AML-193 (cell line): ENCODE measurements at places on chromosomes 6 and 20.

- DNase-seq, result peak; percentile 1
These were observed 47.6 kb downstream of the CPXM1 start for GRCh38 chr20:2752567-2753460.

DNA sequence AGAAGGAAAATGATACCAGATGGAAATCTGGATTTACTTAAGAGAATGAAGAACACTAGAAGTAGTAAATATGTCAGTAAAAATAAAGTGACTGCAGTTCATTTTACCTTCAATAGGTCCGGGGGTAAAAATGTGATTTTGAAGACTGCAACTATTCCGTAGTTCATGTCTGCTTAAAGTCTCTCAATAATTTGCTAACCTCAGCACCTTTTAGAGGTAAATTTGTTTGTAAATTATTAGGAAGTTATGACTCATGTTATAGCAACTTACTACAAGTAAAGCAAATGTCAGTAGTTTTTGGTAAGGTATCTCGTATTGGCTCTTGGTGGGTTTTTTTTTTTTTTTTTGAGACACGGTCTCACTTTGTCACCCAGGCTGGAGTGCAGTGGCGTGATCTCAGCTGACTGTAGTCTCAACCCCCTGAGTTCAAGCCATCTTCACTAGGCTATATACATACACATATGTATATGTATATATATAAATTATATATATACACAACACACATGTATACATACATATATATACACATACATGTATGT lies 32.1 kb downstream of the BICRAL start:
- no peak for DNase-seq

DNA sequence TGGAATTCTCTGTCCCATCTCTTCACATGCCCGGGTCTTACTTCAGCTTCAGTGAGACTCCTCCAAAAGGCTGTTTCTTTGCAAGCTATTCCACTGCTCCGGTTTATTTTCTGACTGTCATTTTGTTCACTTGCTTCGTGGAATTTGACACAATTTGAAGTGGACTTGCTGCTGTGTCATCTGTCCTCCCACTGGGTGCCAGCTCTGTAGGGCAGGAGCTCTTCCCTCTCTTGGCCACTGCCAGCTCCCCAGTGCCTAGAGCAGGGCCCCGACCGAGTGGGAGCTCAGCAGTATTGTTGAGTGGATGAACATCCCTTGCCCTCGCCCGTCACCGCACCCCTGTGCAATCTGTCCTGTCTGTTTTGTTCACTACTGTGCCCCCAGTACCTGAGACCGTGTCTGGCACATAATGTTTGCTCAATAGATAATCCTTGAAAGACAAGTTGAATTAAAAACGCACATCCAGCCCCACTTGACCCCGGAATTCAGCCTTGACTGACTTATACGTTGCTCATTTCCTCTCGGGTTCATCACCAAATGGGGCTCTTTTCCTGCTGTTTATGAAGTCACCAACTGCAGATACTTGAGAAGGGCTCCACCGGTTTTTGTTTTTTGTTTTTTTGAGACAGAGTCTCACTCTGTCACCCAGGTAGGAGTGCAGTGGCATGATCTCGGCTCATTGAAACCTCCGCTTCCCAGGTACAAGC lies 170.3 kb upstream of the KCNG1 start:
- DNase-seq, result no peak

GRCh38 chr6:162560891-162561290 lies 166.7 kb downstream of the PRKN start:
- DNase-seq, result no peak

DNA sequence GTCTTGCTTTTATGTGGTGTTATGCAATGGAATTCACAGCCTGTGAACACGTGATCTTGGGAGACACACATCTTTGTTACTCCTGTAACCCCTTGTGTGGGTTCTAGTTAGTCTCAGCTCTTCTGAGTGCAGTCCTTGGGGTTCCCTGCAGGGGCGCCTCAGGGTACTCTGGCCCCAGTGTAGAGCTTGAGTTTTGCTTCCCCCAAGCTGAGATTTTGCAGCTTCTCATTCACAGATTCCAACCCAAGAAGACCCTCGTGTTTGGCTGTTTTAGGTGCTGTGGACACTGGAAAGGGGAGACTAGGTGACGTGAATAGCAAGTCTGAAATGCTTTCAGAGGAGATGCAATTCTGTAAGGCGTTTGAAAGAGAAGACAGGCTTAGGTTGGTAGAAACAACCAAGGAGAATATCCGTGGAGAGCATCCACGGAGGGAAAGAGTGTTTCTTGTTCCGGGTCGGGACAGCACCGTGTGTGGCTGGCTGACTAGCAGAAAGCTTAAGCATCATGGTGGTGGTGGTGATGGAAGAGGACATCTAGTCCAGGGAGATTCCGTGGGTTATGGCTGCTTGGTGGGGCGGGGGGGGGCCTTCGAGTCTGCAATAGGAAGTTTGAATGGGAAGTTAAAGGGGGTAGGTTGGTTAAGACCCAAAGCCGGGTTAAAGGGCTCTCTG lies 30.1 kb downstream of the DUSP22 start:
- DNase-seq, result no peak

DNA sequence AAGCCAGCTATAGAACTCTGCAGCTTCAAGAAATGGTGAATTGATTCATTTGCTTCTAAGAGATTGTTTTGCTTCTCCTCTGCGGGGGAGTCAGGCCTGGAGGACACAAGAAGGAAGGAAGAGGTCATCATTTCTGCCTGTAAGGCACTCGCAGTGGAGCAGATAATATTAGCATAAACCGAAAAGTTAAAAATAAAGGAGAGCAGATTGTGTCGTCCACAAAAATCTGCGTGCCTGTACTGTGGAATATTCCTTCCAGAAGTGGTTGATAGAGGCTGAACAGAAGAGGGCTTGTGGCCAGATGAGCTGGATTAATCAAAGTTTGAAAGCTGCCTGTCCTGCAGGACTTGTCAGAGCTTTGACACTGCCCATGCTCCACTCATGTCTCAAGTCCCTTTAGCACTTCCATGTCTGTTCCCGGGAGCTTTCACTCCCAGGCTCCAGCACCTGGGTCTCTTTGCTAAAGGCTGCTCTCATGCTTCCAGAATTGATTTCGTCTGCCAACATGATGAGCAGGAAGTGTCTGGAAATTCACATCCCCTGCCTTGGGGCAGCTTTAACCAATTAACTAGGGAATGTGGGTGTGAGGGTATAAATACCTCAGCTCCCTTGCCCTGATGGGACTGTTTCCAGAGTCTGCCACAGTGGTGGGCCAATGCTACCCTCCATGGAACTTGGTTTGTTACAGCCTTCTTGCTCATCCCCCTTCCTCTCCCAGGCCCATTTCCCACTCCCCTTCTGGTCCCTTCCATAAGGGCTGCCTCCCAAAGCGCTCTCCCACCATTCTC lies 65.1 kb upstream of the STX16 start:
- no peak for DNase-seq

GRCh38 chr6:161651949-161652348 lies 378.1 kb upstream of the AGPAT4 start:
- DNase-seq, result no peak

DNA sequence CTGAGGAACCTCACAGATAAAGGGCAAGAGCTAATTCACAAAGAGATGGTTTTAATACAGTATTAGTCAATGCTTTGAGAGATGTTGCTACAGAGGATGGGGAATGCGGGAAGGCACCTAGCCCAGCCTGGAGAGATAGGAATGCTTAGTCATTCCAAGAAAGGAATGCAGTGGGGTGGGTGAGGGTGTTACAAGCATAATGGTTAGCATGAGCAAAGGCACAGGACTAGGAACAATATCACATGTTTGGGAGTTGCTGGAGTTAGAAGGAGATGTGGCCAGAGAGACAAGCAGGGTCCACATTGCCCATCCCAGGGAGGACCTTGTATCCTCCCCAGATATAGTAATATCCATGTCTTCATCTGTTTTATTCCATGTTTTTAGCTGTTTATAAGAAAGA lies 107.0 kb upstream of the OGFRL1 start:
- no peak for DNase-seq

DNA sequence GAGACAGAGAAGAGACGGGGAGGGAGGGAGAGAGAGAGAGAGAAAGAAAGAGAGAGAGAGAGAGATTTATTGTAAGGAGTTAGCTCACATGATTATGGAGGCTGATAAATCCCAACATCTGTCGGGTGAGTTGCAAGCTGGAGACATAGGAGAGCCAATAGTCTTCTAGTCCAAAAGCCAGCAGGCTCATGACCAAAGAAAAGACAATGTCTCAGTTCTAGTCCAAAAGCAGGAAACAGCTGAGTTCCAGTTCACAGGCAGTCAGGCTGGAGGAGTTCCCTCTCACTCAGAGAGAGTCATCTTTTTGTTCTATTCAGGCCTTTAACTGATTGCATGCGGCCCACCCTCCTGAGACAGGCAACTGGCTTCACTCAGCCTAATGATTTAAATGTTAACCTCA lies 416.6 kb downstream of the PREX1 start:
- no peak for DNase-seq

- no peak for DNase-seq
These were observed 1310.1 kb downstream of the EPHA7 start for GRCh38 chr6:92109256-92109655.

- DNase-seq, result no peak
These were observed 19.0 kb downstream of the REM1 start for GRCh38 chr20:31494131-31494530.

DNA sequence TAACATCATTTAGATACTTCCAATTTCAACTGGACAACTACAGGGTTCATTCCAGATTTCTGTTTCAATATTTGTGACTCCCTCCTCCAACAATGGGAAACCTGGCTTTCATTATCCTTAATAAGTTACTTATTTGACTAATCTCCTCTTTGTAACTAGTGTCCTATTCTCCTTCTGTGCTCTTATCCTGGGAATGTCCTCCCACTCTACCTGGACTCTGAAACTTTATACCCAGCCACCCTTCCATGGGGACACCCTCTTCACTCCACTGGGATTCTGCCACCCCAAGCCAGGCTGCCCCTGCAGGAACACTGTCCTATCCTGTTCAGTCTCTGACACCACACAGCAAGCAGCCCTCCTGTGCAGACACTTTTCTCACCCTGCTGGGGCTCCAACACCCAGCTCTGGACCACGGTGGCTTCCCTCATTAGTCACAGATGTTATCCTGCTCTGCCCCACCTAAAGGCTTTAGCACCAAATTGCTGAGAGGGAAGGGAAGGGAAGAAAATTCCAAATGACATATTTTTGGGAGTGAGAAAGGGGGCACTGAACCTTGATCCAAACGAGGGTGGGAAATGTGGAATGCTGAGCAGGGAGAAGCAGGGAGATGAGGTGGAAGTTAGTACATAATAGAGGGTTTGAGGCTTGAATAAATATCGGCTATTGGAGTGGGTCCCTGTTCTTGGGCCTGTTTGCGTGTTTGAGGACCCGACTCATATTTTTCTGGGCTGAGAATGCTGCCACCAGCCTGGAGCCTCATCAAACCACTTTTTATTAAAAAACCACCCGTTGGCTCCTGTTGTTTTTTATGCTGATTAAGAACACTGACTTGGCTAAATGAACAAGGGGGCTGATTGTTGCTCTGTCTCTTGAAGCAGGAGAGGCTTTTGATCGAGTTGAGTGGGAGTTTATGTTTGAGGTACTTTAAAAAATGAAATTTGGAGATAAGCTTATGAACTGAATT lies 54.0 kb upstream of the AKIRIN2 start:
- no peak for DNase-seq

DNA sequence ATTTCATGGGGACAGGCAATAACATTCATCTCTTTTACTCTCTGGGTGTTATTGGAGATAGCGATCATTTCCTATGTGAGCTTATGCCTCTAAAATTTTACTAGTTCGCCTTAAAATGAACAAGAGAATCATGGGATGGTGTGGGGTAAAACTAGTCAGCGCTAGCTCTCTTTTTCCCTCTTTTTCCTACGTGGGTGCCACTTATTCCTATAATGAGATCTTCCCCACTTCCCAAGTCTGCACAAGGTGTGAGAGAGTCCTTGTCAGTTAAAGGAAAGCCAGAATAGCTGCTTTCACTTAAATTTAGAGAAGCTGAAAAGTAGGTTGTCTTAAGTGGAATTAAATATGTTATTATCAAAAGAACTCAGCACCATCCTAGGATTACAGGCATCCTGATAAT lies 173.2 kb upstream of the BMP5 start:
- DNase-seq, result no peak

DNA sequence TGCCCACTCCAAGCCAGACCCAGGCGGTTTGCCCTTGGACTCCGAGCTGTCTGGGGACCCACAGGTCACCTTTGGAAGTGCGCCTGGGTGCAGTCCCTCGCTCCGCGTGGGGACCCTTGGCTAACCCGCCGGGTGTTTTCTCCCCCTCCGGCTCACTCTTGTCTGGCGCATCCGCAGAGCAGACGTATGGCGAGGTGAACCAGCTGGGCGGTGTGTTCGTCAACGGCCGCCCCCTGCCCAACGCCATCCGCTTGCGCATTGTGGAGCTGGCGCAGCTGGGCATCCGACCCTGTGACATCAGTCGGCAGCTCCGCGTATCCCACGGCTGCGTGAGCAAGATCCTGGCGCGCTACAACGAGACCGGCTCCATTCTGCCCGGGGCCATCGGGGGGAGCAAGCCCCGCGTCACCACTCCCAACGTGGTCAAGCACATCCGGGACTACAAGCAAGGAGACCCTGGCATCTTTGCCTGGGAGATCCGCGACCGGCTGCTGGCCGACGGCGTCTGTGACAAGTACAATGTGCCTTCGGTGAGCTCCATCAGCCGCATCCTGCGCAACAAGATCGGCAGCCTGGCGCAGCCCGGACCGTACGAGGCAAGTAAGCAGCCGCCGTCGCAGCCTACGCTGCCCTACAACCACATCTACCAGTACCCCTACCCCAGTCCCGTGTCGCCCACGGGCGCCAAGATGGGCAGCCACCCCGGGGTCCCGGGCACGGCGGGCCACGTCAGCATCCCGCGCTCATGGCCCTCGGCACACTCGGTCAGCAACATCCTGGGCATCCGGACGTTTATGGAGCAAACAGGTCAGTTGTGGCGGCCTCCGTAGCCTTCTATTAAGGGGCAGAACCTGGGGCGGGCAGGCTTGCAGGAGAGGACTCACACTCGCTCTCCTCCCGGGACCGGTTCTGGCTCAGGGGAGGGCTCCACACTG lies 1.1 kb downstream of the PAX1 start:
- DNase-seq, result no peak

DNA sequence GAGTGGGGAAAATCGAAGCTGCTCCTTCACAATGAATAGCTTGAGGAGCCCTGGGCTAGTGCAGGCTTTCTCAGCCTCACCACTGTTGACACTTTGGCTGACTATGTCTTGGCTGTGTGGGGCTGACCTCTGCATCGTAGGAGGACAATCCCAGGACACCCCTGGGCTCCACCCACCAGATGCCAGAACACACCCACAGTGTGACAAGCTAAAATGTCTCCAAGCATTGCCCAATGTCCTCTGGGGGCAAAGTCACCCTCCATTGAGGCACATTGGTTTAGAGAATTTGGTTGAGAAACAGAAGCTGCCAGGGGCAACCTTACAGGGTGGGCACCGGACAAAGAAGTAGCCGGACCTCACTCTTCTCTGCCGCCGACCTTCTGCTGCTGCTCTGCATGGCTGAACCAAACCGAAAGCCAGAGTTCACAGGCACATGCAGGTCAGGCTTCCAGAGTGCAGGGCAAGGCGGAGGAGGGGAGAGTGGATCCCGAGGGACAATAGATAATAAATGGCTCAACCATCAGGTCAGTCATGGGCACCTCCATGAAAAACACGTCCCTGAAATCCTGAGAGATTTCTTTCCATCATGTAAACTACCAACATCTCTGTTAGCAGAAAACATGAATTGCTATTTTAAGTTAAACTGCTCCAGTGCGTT lies 189.0 kb downstream of the LRFN2 start:
- DNase-seq, result no peak
